Adrenal gland (tissue), 19 donors: ENCODE measurements at places on chromosomes 13 and 19. TPM values are rescaled to one million over a fixed set of nuclear protein-coding genes. Genes with fewer than 3 reads are reported as not detected.

KLK7 gene
- not detected for polyA plus RNA-seq

MUC16 gene
- polyA plus RNA-seq, result not detected

ANGPTL4 gene
- polyA plus RNA-seq, result 54.0 TPM

IL27RA gene
- polyA plus RNA-seq, result 2.5 TPM

SIGLEC10 gene
- 9.7 TPM for polyA plus RNA-seq

MAP2K2 gene
- polyA plus RNA-seq, result 336 TPM

LAIR2 gene
- not detected for polyA plus RNA-seq
